ACHN (cell line): ENCODE measurements at places on chromosomes 5 and 9.

GRCh38 chr9:136255896-136256890 is 10.6 kb upstream of the QSOX2 start:
- peak; percentile 9 for DNase-seq

DNA sequence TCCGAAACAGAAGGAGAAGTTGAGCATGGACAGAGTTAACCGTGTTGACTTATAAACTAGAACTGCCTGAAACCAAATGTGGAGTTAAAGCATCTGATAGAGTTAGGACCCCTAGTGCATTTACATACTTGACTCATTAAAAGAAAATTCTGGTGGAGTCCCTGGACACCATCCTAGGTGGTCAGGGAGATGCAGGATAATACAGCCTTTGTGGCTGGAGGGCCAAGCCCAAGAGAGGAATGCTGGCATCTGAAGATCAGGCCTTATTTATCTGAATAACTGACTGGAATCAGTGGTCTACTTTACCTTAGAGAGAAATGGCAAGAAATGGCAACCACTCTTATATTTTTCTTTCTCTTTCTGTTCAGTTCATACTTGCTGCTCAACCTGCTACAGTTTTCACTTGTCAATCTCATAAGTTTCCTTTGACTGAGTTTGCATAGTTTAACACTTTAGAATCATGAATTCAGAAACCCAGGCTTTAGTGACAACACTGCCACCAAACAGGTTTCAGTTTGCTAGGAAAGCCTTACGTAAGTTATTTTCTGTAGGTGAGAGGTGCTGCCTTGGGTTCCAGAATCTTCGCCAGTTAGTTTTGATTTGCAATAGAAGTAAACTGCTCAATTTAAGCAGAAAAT is 10.2 kb downstream of the CMYA5 start:
- DNase-seq: no peak

DNA sequence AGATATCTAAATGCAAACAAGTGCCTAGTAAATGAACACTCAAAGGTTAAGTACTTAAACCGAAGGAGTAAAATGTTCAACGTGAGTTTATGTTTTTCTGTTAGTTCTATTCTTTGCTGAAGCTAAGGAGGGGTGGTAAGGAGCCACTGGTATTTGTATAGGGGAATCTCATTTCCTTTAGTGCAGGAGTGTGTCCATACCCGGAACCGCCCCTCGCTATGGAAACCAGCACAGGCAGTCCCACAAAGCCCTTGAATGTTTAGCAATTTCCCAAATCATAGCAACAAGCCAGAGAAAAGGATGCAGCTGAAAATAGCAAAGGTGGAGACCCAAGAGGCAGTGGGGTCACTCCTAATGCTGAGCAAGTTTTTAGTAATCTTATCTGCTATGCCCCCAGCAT is 78.8 kb upstream of the STK32A start:
- DNase-seq: no peak

DNA sequence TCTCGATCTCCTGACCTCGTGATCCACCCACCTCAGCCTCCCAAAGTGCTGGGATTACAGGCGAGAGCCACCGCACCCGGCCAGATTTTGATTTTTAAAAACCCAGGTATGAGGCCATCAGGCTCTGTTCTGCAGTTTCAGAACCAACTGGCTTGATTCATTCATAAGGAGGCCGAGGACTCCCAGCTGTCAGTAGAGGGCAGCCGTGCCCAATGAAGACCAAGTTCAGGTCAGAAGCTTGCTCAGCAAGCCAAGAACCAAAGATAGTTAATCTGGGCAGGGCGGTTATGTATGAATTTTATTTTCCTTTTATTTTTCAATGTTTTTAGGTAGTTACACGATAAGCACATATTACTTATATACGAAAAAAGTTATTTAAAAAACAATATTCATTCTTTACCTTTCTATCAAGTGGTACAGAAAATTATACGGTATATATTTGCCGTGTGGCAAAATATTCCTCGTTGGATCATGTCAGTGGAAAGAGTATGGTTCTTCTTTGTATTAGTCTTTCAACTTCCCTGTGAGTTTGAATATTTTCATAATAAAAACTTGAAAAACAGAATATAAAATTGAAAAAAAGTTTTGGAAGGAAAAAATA is 18.0 kb downstream of the MGAT1 start:
- DNase-seq: peak; percentile 73

GRCh38 chr5:72543365-72543764 is 36.2 kb upstream of the ZNF366 start:
- DNase-seq: no peak

DNA sequence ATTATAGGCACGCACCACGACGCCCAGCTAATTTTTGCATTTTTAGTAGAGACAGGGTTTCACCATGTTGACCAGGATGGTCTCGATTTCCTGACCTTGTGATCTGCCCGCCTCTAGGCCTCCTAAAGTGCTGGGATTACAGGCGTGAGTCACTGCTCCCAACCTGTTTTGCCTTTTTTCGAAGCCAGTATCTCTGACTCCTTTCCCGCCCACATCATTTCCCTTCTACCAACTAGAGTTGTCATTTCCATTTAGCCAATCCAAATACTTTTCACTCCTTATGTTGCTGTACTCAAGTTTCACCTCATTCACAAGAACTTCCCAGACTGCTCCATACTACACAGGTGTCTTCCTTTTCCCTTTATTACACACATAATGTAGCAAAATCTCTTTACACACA is 502.6 kb upstream of the CDH6 start:
- no peak for DNase-seq

- peak; percentile 50 for DNase-seq
These were observed 49.5 kb downstream of the C5orf22 start for GRCh38 chr5:31581498-31582099.

DNA sequence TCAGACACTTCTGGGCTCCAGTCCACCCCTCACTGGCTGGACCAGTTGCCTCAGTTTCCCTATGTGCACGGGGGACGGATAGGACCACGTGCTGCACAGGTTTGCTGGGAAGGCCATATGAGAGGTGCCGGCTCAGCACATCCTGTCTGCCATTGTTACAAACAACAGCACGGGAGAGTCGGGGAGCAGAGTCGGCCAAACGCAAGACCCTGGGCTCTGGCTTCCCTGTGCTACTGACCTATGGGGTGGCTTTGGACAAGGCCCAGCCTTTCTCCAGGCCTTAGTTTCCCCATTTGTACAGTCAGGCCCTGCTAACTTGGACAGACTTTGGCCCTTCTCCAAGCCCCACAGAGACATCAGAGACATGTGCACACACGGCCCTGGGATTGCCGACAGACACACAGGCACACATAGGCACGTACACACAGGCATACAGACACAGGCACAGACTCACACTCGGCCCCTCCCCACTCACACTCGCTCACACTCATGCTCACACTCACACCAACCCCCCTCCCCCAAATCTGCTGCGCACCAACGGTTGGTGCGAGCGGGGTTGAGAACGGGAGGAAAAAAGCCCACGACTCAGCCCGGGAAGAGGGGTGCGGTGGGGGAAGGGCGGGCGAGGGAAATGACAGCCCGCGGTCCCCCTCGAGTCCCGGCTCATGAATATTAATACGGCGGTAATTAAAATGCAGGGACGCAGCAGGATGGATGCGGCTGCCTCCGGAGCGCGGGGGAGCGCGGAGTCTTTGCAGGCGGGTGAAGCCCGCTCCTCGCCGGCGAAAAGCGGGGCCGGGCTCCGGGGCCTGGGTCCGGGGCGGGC is 133.0 kb downstream of the C9orf50 start:
- peak; percentile 35 for DNase-seq

DNA sequence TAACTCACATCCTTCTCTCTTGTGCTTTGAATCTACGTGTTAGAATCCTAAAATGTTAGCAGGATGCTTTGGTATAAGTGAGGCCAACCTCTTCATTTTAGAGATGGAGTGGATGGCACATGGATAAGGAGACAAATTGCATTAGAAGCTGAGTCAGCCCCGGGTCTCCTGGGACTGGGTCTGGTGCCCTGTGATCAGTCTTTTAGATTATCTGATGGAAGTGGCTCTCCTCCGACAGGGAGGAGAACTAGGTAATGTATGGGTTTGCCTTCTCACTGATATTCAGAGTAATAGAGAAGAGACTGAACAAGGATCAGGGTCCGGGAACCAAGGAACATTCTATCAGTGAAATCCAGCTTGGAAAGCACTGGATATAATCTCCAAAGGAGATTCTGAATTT is 74.9 kb upstream of the TNFSF8 start:
- no peak for DNase-seq

GRCh38 chr5:122780296-122780695 is 5.4 kb downstream of the SNX2 start:
- no peak for DNase-seq

DNA sequence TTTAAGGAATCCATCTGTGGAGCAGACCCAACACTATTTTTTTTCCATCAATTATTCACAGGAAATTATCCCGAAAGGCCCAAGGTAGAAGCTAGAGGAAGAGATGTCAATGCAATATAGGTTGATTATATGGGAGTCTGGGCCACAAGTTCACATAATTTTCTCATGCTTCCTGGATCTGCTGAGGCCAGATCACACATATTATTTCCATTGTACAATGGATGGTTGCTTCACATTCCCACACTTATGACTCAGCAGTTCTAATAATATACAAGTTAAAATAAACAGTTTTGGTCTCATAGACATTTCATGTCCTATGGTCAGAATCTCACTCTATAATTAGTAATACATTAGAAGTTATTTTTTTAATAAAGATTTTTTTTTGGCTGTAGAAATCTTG is 66.0 kb upstream of the PTPRD start:
- DNase-seq: no peak

DNA sequence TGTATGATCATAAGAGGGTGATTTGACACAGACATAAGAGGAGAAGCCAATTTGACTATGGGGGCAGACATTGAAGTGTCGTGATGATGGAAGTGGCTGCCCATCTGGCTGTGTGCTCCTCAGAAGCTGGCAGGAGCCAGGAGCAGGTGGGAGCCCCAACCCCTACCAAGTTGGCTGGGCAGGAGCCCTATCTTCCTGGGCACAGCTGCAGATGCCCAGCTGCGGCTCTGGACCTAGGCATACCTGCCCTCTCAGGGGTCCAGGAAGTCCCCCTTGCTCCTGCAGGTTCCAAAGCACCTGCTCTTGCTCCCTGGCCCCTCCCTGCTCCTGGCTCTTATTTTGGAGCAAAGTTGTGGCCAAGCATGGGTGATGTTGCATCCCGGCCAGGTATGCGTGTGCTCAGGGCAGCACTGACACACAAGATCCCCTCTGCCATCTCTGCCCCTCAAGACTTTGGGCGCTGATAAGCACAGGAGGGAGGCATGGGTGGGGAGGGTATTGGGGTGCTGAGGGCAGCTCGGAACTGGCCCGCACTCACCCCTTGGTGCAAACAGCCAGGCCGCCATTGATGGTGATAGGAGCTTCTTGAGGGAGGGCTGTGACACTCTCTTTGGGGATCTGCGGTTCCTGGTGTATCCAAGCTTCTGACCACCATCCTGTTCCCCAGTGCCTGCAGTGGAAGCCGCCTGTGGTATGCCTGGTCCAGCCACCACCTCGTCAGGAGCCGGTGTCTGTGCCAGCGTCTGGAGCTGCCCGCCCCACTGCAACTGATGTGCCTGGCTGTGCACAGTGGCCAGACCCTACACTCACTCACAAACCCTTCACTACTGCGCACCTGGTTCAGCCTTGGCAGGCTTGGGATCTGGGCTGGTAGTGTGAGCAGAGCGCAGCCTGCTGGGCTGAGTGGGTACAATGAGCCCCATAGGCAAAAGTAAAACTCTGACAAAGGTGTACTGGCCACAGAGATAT is 230.9 kb downstream of the CDH9 start:
- no peak for DNase-seq

DNA sequence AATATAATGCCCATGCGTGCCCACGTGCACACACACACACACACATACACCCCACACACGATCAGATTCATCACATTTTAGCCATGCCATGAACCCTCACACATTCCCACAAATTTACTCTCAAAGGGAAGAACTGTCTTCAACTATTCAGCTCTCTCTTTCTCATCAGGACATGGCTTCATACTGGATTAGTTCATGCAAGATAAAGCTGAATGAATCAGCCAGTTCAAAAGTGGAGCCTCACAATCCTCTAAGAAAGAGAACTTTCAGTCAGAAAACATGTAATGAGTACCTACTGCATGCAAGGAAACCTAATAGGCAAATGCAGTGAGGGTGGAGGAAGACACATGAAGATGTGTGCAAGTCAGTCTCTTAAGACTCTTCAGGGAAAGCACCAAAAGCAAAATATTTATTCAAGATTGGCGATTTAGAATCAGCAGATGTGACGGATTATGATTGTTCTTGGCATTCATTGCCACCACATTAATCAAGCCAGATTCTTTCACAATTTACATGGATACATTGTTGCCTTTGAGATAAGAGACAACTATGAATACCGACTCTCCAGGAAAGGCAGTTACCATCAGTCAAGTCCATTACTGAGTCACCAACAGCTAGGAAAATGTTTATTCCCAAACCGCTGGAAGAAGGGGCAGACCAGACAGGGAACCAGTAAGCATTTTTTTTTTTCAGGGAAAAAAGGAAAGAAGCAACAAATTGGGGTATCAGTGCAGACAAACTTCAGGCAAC is 30.3 kb upstream of the PUM3 start:
- no peak for DNase-seq

- DNase-seq: no peak
These were observed 141.7 kb downstream of the SV2C start for GRCh38 chr5:76224898-76225297.

- DNase-seq: peak; percentile 40
These were observed 81.3 kb downstream of the STK10 start for GRCh38 chr5:172106511-172107356.

DNA sequence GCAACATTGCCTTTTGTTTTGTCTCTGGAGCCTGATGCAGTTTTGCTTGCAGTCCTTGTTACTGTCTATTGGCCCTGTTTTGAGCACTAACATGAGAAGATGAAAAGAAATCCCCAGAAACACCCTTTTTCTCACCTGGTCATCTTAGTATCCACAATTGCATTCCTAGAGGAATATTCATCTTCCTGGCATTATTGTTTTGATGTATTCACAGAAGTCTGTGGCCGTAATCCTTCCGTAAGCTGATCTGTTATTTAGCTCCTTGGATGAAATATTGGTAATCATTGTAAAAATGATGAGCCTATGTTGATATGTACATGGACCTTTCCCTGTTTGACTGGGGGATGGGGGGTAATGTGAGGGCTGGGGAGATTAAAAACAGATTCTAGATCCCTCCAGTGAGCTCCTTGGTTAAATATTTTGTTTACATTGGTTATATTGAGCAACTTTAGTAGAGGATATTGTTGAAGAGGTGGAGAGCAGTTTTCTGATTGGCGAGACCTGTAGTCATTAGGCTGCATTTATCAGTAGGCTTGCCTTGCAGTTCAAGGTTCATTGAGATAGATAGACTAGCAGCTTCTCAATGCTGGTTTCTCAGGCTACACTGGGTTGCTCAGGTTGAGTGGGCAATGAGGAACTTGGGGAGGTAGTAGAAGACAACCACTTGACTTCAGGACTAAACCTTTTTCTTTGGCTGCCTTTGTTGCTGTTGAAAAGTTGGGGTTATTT is 117.5 kb downstream of the MACIR start:
- DNase-seq: no peak

GRCh38 chr5:14742498-14742897 is 78.0 kb downstream of the OTULIN start:
- DNase-seq: no peak

DNA sequence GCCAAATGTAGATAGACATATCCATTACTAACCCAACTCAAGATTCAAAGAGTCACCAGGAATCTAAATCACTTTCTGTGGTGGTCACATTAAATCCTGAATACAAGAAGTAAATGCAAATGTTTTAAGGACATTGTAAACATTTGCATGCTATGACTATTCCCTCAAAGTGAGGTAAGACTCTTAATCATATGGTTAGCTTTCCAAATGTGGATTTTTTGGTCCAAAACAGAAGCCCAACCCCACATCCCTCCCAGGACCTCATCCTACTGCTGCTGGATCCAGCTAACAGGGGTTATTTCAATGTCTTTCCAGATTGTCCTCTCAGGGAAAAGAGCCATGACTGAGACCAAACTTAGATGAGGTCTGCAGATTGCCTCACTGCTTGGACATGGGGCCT is 228.1 kb upstream of the PANK3 start:
- no peak for DNase-seq
